Keratinocyte (primary cell): ENCODE measurements at places on chromosomes 2 and 18.

DNA sequence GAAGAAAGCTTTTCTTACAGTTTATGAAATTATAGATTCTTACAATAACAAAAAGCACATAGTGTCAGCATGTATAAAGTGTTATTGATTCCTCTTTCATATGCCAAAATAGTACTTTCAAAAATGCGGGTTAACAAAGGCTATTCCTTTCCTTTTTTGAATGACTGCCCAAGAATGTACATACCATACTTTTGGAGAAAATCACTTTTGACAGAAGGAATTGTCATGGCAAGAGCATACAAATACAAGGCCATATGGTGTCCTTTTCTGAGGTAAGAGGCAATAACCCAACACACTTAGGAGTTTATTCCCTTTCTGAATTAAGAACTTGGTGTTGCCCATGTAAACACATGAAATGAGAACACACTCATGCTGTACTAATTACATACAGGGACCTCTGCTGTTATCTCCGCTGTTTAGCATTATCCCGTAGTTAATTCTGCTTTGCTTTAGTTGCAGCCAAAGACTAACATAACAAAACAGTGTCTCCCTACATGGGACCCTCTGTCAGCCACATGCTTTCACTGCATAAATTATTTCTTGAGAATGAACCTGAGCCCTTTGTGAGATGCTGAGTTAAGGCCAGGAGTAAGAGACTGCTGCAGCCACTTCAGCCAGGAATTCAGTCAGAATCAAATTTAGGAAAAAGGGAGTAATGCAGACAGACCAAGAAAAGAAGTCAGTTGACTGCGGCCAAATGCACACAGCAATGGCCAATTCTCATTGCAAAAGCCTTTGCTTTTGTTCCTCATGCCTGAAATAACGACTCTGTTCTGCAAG lies 67.0 kb downstream of the CDH2 start:
- DNase-seq, result no peak

GRCh38 chr2:202104286-202104870 lies 31.3 kb downstream of the KIAA2012 start:
- no peak for DNase-seq

GRCh38 chr2:122528061-122528460 lies 772.6 kb downstream of the TSN start:
- DNase-seq, result no peak

DNA sequence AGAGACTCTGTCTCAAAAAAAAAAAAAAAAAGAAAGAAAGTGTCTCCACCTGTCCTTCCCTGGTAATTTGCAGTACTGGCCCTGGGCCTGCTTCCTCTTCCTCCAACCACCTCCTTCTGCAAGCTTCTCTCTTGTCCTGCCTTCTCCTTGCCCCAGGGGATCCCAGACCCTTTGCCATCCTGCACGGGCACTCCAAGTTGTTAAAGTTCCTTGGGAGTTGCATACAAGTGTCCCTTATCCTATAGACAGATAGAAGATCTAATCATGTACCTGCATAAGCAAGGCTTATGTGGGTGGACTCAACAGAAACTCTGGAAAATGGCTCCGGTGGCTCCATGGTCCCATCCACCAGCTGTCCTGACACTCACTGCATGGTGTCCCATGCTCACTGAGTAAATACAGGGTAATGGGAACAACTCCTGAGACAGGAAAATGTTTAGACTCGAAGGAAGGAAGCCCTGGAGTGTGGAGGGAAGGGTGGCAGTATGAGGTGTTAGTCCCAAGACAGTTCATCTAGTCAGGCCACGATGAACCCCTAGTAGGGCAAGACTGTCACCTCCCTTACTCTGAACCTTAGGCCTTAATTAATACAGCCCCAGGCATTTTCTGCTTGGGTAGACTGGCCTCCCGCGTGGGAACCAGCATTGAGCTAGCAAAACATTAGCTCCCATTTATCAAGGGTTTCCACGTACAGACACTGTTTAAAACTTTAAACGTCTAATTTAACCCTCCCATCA lies 17.1 kb downstream of the ODC1 start:
- DNase-seq, result no peak

DNA sequence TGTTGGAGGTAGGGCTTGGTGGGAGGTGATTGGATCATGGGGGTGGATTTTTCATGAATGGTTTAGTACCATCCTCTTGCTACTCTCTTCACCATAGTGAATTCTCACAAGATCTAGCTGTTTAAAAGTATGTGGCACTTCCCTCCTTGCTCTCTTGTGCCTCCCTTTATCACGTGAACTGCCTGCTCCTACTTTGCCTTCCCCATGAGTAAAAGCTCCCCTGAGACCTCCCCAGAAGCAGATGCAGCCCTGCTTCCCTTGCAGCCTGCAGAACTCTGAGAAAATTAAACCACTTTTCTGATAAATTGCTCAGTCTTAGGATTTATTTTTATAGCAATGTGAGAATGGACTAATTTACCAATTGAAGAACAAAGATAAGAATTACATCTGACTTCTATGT lies 223.1 kb downstream of the RNF144A start:
- no peak for DNase-seq

- DNase-seq, result no peak
Measured at GRCh38 chr2:118667964-118668363, 179.5 kb downstream of the EN1 start.

- DNase-seq, result no peak
Measured at GRCh38 chr2:143186876-143187275, 57.7 kb downstream of the ARHGAP15 start.

DNA sequence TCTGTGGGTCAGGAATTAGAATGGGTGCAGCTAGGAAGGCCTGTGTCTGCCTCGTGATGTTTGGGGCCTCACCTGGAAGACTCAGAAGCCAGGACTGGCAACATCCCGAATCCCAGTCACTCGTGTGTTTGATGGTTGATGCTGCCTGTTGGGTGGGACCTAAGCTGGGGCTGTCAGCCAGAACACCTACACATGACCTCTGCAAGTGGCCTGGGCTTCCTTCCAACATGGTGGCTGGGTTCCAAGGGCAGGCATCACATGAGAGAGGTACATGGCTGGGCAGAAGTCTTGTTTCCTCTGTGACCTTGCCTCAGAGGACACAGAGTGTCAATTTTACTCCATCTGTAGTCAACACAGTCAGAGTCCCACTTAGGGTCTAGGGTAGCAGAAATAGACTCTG lies 177.8 kb downstream of the GBX2 start:
- no peak for DNase-seq

DNA sequence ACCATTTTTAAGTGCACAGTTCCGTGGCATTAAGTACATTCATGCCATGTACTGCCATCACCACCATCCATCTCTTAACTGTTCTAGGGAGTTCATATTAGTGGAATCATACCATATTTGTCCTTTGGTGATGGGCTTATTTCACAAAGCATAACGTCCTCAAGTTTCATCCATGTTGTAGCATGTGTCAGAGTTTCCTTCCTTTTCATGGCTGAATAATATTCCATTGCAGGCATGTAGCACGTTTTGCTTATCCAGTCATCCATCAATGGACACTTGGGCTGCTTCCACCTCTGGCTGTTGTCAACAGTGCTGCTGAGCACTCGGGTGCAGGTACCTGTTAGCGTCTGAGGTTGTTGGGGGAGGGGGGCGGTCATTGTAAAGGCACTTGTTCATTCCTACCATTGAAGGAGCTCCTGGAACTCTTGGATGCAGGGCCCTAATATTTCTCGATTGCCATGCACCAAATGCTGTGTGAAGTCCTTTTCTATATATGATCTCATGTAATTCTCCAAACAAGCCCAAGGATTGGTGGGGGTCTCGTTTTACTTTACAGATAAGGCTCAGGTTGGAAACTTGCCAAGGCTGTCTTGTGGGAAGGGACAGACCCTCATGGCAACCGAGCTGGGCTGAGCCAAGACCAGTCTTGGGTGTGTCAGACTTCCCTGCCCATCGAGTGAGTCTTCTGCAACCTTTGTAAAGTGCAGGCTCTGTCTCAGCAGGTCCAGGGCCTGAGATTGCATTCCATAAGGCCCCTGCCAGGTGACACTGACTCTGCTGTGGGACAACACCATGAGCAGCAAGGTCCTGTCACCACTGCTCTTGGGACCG lies 42.9 kb upstream of the SH3RF3 start:
- DNase-seq, result no peak

DNA sequence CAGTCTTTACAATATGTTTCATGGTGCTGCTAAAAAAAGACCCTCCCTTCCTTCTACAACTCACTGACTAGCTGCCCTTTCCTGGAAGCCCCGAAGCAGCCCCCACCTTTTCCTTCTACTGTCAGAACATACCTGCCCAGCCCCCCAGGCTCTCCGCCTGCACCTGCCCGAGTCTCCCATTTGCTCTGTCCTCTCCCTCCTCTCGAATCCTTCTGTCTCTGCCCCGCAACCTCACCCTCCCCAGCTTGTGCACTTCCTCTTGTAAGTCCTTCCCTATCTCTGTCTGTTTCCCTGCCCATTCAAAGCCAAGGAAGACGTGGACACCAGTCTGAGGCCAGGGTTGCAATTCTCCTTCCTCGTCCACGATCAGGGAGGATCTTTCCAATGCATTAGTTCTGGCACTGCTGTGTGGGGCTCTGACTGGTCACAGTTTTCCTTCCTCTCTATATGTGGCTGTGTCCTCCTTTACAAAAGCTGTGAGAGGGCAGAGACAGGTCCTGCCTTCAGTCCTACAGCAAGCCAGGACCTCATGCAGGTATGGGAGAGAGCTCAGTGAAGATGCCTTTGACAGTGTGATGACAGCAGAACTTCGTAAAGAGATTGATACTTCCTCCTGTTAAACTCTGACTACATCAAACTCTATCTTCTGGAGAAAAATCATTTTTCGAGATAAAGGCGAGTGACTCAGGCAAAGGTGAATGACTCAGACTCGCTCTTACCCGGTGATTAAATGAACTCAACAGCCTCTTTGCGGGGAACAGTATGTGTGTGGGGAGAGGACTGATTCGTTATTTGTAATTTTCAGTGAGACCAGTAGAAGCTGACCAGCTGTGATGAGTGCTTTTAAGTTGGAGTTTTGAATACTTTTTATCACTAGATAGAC lies 14.2 kb downstream of the TNFRSF11A start:
- peak; percentile 25 for DNase-seq

- no peak for DNase-seq
Measured at GRCh38 chr18:59685501-59685900, 11.7 kb downstream of the CCBE1 start.

- no peak for DNase-seq
Measured at GRCh38 chr2:109339519-109339966, 210.5 kb downstream of the SH3RF3 start.

DNA sequence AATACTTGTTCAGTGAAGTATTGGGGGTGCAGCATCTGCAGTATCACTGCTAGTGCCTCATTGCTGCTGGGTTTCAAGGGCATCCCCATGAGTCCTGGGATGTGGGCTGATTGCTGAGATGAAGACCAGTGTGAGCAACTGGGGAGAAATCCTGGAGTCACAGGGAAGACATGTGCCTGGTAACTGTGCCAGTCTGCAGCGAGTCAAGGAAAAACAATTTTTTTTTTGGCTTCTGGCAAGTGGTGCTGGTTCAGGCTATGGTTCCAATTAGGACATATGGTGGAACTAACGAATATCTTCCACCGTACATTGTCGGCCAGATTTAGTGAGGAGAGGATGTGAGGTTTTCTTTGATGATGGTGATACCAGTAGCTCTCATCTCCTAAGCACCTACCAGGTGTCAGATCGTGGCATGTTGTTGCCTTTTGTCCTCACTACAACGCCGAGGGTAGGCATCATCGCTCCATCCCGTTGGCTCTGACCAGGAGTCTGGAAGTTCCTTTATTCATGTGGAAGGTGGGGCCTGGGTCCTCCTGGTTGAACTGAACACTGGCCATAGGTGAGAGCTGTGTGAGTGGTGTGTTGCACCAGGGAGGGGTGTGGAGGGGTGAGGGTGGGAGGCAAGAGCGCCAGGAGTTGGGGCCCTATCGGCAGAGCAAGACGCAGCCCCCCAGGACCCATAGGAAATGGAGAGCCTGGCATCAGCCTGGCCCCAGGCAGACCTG lies 118.0 kb upstream of the HS6ST1 start:
- no peak for DNase-seq

DNA sequence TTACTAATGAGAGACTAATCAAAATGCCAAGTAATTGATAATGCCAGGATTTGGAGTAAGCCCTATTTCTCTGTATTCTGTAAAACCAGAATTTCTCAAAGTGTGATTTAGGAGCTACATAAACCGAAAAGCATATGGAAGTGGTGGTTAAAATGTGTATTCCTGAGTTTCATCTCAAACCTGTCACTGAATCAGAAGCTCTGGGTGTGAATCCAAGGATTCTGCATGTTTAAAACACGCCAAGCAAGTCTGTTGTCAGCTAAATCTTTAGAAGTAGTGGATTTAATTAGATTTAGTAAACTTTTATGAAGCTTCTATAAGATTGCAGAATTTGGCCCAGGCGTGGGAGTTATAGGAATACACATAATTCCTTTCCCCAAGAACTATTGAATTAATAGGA lies 700.3 kb downstream of the DCC start:
- DNase-seq, result no peak

GRCh38 chr2:64945973-64946768 lies 43.0 kb upstream of the SLC1A4 start:
- no peak for DNase-seq

DNA sequence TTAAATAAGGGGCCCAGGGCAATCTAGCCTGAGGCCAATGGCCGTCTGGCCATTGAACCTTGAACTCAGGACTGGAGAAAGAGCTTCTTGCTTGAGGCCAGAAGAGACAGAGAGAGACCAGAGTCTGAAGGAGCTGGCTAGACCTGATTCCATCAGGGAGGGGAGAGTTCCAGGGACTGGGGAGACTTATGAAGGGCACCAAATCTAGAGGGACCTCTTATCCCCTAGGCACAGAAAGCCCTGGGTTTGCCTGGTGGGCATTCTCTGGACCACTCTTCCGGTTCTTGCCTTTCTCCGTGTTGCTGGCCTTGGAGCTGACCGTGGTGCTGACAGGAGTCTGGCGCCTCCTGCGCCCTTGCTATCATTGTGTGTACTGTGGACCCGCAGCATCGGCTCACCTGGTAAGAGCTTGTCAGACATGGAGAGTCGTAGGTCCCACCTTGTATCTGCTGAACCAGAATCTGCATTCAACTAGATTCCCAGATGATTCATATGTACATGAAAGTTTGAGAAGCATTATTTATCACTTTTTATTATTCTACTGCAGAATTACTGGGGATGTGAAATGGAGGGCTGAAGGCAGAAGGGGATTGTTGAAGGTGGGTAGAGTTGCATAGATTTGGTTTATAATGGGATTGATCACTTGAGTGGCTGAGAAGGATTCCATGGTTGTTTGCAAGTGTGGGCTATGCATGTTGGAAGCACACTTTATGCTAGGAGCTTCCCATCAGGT lies 4.3 kb upstream of the TRPM8 start:
- no peak for DNase-seq

DNA sequence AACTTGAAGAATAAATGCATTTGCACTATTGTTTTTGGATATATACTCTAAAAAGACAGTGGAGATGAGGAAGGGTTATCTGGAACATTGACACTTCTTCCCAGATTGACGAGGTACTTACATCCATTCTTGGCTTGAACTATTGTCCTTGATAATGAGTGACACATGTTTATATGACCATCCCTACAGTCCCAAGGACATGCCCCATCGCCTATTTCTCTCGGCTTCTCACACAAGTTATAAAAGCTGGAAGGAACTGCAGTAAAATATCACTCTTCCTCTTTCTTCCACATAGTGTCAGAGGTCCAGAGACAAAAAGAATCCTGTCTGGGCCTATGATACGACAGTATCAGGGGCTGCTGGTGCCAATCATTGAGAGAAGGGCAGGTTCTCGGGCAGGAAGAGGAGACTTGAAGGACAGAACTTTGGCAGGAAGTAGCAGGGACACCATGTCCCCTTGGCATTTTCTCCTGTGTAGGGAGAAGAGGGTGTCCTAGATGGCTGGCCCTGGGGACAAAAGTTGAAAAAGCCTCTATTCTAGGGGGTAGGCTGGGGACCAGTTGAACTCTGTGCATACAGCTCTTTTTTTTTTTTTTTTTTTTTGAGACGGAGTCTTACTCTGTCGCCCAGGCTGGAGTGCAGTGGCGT lies 5.8 kb upstream of the CABLES1 start:
- DNase-seq, result no peak
